ENCODE measurements at places on chromosomes 16 and 17.

- DNase-seq: no peak
Observed at GRCh38 chr17:78674156-78674555, 97.0 kb upstream of the DNAH17 start.

GRCh38 chr17:74778960-74779359 lies 2.8 kb upstream of the NAT9 start:
- peak; percentile 32 for DNase-seq

GRCh38 chr16:55301385-55302008 lies 22.5 kb upstream of the IRX6 start:
- no peak for DNase-seq

DNA sequence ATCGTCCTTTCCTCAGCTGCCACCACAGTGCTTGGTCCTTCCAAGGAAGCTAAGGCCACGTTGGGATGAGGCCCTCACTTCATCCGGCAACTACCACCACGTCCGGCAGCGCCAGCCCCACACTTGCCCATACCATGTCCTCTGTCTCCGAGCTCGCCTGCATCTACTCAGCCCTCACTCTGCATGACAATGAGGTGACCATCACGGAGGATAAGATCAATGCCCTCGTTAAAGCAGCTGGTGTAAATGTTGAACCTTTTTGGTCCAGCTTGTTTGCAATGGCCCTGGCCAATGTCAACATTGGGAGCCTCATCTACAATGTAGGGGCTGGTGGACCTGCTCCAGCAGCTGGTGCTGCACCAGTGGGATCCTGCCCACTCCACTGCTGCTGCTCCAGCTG lies 44.9 kb downstream of the TTC19 start:
- no peak for DNase-seq

- DNase-seq: no peak
Observed at GRCh38 chr16:5865236-5865635, 767.6 kb upstream of the EEF2KMT start.

GRCh38 chr17:39231591-39232551 lies 6.1 kb upstream of the STAC2 start:
- DNase-seq: peak; percentile 61

DNA sequence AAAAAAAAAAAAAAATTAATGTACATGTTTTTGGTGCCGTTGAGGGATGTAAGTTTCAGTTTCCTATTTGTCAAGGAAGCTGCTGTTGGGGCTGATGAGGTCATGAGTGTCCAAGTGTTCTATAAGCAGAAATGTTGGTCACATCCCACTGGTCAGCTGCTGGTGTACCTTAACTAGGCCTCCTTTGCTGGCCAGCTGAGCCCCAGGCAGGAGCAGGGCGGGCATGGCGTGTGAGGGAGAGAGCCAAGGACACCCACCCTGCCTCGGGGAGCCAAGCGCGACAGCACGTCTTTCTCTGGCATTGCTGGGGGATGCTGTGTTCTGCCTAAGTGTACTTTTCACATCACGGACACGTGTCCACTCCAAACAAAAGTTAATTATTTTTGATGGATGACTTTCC lies 108.1 kb upstream of the CDC42EP4 start:
- DNase-seq: no peak

DNA sequence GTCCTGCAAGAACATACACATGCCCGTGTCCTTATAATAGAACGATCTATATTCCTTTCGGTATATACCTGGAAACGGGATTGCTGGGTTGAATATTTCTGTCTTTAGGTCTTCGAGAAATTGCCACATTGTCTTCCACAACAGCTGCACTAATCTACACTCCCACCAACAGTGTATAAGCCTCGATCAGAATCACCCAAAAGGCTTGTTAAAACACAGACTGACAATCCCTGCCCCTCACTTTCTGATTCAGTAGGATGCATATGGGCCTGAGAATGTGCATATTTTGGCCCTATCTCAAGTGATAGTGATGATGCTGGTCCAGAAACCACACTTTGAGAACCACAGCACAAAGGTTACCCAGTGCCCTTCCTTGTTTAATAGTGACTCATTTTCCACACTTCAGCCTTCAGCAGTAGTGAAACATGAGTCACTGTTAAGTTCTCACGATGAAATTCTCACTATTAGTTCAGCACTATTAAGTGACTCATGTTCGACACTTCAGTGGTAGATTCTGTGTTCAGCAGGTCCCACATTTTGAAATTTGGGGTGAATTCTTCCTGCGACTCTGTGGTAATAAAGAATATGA lies 215.6 kb downstream of the GRIN2A start:
- DNase-seq: peak; percentile 25

- no peak for DNase-seq
Observed at GRCh38 chr17:6536053-6536452, 20.3 kb downstream of the PITPNM3 start.

DNA sequence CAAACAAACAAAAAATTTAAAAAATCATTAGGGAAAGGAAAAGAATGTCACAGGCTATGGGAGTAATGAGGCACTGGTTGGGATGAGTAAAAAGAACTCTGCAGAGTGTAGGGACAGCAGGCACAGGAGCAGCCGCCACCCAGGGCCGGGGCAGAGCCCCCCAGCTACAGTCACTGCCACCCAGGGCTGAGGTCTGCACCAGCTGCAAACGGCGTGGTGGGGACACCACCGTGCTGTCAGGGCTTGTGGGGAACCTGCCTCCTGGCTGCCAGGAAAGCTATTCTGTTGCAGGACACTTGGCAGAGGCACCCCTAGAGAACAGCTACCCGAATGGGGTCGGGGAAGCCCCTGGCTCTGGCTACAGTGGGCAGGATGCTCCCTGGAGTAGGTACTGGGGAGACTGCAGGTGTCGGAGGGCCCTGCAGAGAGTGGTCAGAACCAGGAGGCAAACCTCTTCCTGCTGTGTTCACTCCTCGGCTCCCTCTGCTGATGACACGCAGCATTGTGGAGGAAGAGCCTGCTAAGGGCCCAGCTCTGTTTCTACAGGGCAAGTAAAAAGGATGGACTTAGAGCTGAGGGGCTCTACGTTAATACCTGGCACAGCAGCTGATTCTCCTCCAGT lies 32.3 kb upstream of the CAPN15 start:
- peak; percentile 55 for DNase-seq

- DNase-seq: peak; percentile 65
Observed at GRCh38 chr16:48384520-48385252, 527 bp downstream of the SIAH1 start.

- no peak for DNase-seq
Observed at GRCh38 chr16:89146211-89147005, 25.1 kb upstream of the CDH15 start.

DNA sequence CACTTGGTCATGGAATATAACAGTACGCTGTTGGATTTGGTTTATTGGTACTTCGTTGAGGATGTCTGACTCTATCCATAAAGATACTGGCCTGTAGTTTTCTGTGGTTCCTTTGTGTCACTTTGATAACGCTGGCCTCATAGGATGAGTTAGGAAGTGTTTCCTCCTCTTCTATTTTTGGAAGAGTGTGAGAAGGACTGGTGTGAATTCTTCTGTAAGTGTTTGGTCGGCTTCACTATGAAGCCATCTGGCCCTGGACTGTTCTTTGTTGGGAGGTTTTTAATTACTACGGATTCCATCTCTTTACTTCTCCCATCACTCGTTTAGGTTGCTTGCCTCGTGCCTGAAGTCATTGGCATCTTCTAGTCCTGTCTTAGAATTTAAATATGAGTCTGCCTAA lies 117.3 kb downstream of the OR1D5 start:
- no peak for DNase-seq

DNA sequence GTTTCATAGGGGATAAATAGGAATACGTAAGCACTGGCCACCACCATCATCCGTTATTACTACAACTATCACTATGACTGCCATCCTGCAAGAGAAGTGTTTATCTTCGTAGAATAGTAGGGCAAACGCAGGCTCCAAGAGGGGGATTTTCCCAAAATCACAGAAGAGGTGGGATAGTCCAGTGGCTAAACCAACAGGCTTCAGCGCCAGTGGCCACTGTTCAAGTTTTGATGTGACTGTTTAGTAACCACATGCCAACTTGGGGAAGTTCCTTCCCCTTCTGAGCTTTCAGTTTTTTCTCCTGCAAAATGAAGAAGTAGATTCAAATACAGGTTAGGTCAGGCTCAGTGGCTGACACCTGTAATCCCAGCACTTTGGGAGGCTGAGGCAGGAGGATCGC lies 60.7 kb upstream of the GRIN2A start:
- DNase-seq: no peak

DNA sequence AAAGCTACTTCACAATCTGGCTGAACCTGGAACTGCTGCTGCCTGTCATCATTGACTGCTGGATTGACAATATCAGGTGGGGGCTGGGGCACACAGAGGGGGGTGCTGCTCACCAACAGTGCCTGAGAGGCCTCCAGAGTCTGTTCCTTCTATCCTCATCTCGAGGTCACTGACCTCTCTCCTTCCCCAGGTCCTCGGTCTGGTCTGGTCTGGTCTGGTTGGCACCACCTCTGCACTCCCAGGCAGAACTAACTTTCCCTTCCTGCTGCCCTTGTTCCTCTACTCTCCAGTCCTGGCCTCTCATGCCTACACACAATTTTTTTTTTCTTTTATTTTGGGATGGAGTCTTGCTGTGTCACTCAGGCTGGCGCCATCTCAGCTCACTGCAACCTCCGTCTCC lies 4.2 kb downstream of the PLA2G15 start:
- no peak for DNase-seq

DNA sequence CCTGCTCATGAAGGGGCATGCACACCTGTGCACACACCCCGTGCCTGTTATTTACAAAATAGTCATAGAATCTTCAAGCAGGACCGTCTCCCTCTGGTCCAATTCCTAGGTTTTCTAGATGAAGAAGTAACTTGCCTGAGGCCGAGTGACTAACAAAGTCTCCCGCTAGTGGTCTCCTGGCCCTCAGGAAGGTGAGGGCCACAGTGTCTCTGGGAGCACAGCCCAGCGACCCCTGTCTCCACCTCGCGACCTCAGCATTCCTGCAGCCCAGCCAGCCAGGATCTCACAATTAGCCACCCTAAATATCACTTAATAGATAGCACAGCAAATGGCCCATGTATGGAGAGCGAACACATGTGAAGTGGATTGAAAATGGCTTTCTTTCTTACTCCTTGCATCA lies 30.5 kb upstream of the CACNG1 start:
- no peak for DNase-seq

GRCh38 chr16:70159355-70160348 lies 13.9 kb upstream of the CLEC18C start:
- peak; percentile 20 for DNase-seq

DNA sequence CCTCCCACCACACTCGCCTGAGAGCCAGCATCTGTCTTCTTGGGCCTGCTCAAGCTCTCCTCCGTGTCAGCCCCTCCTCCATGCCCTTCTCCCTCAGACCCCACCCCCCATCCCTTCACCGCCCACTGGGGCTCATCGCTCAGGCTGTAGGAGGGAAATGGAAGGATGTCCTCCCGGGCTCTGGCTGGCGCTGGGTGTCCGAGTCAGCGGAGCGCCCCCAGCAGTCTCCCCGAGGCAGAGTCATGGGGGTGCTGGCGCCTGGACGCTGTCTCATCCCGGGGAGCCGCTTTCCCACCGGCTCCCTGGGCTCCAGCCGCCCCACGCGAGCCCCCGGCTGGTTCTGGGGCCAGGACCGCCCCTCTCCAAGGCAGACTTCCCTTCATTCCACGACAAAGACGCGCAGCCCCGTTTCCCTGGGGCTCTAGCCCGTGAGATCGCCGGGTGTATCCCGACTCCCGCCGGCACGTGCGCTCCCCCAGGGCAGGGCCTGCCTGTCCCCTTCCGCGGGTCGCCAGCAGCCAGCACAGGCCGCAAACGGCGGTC lies 428 bp upstream of the ANTKMT start:
- peak; percentile 86 for DNase-seq

GRCh38 chr16:75258807-75259141 lies 7.3 kb upstream of the BCAR1 start:
- no peak for DNase-seq

DNA sequence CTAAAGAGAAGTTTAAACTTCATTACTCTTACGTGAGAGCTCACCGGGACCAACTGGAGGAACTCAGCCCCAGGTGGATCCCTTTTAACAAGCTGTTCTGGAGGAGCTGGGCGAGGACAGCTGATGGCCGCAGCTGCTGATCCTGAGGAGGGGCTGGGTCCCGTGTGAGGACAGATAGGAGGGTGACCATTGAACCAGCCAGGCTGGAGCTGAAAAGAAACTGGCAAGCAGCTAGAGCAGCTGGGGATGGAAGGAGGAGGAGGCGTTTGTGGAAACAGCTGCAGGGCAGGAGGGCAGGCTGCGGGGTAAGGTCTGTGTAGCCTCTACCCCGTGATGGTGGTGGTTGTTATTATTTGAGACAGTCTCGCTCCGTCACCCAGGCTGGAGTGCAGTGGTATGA lies 119.5 kb downstream of the AATF start:
- no peak for DNase-seq

DNA sequence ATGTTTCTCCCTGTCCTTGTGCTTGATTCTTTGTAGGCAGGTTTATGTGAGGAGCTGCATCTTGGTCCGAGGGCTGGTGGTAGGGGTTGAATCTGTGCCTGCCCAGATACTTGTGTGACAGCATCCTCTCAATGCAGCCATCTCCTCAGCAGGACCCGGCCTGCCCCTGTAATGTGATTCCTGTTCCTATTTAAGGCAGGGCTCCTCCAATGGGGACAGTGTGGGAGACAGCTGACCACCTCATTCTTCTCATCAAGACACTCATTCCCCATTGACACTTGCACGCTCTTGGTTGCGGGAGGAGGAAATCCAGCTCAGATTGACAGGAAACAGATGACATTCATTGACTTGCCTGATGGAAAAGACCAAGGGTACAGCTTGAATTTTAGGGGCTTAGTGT lies 384.5 kb downstream of the CPPED1 start:
- DNase-seq: no peak

GRCh38 chr17:59907467-59907866 lies 14.5 kb downstream of the RPS6KB1 start:
- no peak for DNase-seq

GRCh38 chr17:81566461-81567126 lies 14.4 kb upstream of the FAAP100 start:
- DNase-seq: peak; percentile 99
